ENCODE measurements at places on chromosomes 1 and 21. TPM values are rescaled to one million over a fixed set of nuclear protein-coding genes. Genes with fewer than 3 reads are reported as not detected.

Gene FAM78B
- total RNA-seq: not detected

Gene WDR64
- not detected for total RNA-seq

Gene SIK1
- total RNA-seq: 2.0 TPM

Gene CENPL
- total RNA-seq: 32.2 TPM

Gene HAPLN2
- total RNA-seq: 0.25 TPM

Gene ZNF691
- 23.9 TPM for total RNA-seq

Gene OR10J1
- total RNA-seq: not detected

Gene PKNOX1
- 21.5 TPM for total RNA-seq

Gene PLEKHO1
- total RNA-seq: 45.6 TPM

DNA sequence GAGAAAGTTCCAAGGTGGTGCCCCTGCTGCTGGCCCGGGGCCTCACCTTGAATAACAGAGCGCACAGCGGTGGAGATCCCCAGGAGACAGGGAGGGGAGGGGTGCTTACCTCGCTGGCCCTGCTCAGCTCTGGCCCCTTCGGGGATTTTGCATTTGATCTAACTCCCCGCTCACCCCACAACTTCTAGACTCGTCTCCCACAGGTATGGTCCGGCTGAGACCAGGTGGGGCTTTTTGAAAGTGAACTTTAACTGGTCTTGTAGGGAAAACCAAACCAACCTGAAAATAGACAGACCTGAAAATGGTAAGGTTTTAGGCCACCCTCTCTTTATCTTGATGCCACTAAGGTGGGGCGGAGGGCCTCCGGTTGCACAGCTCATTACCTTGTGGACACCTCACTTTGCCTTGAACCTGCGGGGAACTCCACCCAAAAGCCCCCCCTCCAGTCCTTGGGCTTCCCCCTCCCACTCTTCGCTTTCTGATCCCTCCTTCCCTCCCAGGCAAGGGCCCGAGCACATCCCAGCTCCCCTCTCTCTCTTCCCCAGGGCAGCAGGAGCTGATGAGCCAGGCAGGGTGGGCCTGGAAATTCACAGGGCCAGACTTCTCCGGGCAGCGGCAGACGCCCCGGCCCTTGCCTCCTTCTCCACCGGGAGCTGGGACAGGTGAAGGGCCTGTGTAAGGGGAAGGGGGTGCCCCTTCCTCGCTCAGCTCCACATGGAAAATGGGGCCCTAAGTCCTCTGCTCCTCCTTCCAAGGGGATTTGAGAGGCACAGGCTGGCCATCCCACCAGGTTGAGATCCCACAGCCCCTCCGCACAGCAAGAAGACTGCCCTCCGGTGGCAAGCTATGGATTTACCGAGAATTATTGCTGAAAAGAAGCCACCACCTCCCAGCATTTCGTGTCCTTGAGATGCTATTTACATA is 16.1 kb downstream of the TNFRSF8 start:
- DNase-seq: peak; percentile 22

DNA sequence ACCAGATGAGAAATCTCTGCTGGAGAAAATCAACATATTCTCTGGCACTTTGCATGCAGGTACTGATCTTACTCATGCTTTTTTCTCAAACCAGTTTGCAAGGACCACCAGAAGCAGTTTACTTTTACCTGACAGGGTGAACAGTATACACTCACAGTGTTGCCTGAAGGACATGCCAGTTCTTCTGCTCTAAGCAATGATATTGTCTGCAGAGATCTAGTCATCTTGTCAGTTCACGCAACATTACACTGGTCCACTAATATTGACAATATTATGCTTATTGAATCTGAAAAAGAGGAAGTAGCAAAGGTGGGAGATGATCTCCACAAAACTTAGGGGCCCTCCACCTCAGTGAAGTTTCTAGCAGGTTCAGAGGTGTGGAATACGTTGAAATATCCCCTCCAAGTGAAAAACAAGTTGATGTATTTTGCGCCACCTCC is 3.8 kb upstream of the S100B start:
- DNase-seq: no peak

- no peak for DNase-seq
Observed at GRCh38 chr1:1239614-1240347, 6.7 kb downstream of the C1QTNF12 start.

- no peak for DNase-seq
Observed at GRCh38 chr1:212955098-212955497, 4.8 kb downstream of the VASH2 start.

GRCh38 chr21:31193761-31194160 is 150.3 kb downstream of the TIAM1 start:
- no peak for DNase-seq

DNA sequence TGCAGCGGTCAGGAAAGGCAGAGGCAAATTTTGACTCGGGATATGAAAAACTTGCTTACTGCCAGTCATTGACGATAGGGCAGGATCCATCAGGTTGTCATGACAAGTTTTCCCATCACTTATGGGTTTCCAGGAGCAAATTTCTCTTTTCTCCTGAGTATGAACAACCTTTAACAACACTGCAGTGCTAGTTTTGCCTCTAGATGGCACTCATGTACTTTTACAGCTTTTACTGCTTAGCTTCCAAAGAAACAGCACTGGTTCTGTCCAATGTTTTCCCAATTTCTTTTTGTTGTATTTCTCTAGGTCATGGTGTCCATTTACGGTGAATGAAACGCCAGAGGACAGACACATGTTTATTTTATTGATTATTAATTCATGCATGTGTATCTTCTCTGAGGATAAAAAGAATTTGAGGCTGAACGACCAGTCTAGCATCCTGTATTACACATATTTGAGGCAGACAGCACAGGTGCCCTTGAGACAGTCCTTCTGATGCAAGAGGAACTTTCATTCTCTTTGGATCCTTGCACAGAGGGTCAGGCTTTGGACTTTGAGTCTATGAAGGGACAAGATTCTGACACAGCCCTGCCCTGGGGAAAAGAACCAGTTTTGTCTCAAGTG is 112.3 kb upstream of the TRABD2B start:
- peak; percentile 72 for DNase-seq

DNA sequence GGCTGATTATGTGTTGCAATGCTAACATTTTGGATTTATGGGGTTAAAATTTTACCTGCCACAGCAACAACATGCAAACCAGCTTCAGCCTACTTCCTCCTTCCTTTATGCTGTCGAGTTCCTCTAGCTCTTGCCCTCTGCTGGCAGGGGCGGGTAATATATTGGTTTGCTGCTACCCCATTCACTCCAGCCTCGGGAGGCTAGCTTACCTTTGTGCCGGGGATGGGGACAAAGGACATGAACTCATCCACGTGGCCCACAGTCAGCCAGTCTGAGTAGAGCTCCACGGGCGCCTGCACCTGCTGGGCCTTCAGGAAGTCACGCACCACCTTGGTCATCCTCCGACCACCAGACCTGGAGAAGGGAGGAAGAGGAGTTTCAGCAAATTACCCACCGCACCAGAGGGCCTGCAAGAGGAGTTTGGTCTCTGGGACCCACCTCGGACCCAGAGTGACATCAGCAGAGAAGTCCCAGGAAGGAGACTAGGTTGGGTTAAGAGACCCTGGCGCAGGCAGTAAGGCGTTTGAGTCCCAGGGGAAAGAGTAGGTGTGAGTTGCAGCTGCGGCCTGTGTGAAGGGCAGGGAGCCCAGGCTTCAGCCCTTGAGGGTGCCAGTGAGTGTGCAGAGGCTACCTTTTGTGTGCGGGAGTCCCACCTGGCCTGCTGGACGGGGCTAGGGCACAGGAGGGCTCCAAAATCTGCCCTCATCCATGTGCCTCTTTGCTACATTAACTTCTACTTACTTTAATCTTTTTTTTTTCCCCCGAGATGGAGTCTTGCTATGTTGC is 21.8 kb upstream of the SDHB start:
- DNase-seq: no peak

GRCh38 chr1:93440706-93441105 is 7.2 kb upstream of the FNBP1L start:
- no peak for DNase-seq

DNA sequence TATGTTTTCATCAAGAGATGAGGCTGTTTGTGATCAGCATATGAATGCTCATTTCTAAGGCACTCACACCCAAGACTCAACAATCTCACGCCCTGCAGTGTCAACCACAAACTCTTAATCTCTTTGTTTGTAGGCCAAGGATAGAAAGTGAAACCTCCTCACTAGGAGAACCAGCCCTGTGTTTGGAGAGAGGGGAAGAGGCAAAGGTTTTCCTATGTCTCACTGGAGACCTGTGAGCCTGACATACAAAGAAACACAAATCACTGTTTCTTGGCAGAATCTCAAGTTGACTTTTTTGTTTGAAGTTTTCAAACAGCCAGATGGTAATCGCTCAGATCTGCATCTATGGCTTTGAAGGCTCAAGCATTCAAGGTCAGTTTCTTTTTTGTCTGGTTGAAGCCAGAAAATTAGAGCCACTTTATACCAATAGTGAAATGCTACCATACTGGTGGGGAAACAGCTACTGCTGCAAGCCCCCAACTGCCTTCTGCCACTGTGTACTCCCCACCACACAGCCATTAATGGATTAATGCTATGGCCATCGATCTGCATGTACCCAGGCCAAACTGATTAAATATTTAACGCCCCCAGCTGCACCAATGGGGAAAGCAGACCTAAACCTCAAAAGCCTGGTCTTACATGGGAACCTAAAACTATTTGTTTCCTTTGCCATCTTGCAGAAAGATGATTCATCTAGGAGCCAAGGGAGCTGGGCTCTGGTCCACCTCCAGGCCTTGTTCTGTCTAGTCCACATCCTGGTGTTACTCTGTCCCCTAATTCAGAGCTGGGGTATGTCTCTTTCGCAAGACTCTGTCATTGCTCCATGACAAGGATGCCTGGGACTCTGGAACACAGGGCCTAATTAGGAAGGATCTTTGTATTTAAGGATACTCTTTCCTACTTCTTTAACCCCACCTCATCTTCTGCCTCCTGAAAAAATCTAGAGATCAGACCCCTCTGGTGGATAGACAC is 16.3 kb downstream of the PDZK1 start:
- no peak for DNase-seq

GRCh38 chr1:38932571-38932970 is 9.1 kb downstream of the RHBDL2 start:
- no peak for DNase-seq

DNA sequence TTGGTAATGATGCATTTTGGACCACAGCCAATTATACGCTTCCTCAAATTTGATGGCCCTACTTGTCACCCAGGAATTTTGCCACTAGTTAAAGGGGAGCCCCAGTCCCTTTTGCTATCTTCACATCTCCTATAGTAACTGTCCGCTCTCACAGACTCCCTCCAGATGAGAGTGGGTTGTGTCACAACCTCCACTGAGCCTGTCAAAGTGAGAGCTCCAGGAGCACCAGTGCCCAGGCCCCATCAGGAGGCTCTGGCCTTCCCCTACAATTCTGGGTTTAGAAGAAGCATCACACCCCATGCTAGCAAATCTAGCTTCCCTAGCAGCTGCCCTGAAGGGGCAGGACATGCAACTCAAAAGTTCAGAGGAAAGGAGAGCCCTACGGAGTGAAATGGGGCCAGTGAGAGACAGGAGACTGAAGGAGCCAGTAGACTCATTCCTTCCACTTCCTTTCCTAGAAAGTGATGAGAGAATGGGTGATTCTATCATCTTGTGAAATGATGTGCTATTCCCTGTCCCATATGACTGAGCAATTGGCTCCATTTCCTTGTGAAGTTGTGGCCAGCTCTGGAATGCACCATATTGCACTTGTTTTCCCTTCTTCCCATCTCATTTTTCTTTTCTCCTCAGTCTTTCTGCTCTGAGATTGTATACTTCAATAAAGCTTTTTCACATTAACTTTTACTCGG is 541.3 kb downstream of the DPYD start:
- no peak for DNase-seq

- peak; percentile 43 for DNase-seq
Observed at GRCh38 chr1:41241354-41241748, 755 bp downstream of the SCMH1 start.

GRCh38 chr1:235855811-235856429 is 10.8 kb downstream of the LYST start:
- no peak for DNase-seq

DNA sequence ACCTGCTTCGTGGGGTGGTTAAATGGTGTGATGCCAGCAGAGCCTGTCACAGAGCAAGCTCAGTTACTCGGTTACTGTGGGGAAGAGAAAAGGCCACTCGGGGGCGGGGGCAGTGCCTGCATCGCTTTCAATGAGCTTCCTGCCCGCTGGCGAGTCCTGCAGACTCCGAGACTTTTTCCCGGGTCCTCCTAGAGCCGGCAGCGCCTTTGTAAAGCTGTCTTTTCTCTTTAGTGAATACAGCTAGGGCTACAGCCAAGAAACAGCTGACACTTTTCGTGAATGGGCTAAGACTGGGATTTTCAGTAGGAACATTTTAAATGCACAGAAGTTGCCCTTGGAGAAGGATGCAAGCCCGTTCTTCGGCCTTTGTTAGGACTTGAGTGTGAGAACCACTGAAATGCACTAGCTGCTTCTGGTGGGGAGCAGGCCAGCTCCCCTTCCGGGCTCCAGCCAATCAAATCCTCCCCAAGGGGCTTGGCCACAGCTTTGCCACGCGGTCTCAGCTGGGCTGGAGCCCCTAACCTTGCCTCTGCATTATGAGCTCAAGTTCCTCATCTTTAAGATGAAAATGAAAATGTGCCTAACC is 23.4 kb upstream of the EFHD2 start:
- peak; percentile 29 for DNase-seq

DNA sequence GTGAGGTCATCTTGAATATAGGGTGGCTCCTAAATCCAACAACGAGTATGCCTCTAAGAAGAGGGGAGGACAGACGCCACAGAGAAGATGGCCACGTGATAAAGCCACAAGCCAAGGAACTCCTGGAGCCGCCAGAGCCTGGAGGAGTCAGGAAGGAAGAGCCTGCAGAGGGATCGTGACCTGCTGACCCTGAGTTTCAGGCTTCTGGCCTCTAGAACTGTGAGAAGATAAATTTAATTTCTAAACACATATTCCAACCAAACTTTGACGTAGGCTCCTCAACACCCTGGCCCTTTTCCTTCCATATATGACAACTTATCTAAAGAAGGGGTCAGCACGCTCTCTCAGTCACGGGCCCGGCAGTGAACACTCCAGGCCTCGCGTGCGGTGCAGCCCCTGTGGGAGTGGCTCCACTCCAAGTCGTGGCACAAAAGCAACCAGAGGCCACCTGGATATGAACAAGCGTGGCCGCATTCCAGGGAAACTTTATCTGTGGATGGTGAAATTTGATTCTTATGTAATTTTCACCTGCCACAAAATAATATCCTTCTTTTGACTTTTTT is 138.6 kb upstream of the AJAP1 start:
- DNase-seq: no peak

GRCh38 chr1:234409328-234409727 is 36.1 kb downstream of the COA6 start:
- DNase-seq: peak; percentile 57

GRCh38 chr1:109763646-109764415 is at the start of gene EPS8L3:
Gene EPS8L3 (minus strand): TSS chr1:109763923. CDS start chr1:109761749, 2,174 bp downstream.
- no peak for DNase-seq

GRCh38 chr1:156709757-156710489 is 4.5 kb upstream of the CRABP2 start:
- DNase-seq: no peak
